ENCODE measurements at places on chromosomes 4 and X.

- no peaks in the 10 kb centered on the region for H3K27me3 ChIP-seq
- no peak overlapping the region for H3K4me3 ChIP-seq
- no peaks in the 10 kb centered on the region for H3K36me3 ChIP-seq
These were observed 149.2 kb downstream of the TBL1X start for GRCh38 chrX:9614016-9614415.

DNA sequence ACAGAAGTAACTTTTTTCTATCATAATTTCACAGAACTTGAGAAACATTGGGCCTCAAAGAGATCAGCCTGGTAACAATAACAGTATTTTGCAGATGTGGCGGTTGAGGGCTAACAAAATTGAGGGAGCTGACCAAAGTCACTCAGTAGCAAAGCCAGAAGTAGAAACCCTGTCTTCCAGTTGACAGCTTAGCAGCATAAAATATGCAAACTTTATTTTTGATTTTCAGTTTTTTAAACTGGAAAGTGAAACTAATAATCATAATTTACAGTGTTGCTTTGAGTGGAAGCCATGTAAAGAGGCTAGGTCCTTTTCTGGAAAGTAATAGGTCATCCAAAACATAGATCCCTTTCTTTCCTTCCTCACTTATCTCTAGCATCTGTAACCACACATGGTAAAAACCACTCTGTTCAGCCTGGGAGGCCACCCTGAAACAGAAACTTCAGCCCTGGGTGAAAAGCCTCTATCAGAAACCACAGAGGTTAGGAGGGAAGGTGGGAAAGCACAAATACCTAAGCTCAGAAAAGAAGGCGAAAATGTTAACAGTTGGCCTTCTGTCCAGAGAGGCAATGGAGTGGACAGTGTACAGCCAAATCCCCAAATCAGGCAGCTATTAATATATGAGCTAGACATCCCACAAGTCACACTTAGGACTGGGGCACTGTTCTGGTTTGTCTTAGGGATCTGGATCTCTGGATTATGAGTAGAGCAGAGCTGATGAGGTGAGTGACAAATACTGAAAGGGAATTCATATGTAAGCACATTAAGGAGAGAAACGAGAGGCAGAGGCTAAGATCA lies 61.1 kb upstream of the ARSJ start:
- no peak for DNase-seq
- peaks cover 13% of the 10 kb centered on the region for H3K4me1 ChIP-seq
- no peaks in the 10 kb centered on the region for H3K27me3 ChIP-seq
- H3K36me3 ChIP-seq, result no peaks in the 10 kb centered on the region

DNA sequence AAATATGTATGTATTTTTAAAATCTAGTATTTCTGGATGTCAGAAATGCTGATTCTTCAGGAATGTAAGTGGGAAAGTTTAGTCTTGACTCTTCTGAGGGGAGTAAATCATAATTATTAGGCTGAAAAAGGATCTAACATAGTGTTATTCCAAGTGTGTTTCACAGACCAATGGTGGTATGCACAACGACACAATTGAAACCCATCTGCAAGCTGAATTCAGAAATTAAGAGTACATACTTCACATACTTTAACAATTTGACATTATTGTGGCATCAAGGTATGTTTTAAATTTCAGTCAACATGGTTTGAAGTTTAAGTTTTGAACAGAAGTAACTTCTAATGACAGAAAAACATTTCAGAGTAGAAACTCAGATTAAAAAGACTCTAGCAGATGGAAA lies 236.7 kb downstream of the SLC7A11 start:
- H3K4me3 ChIP-seq, result no peak overlapping the region
- H3K4me1 ChIP-seq, result no peaks in the 10 kb centered on the region
- no peaks in the 10 kb centered on the region for H3K27me3 ChIP-seq
- no peak overlapping the region for H3K27ac ChIP-seq
- no peaks in the 10 kb centered on the region for H3K36me3 ChIP-seq

DNA sequence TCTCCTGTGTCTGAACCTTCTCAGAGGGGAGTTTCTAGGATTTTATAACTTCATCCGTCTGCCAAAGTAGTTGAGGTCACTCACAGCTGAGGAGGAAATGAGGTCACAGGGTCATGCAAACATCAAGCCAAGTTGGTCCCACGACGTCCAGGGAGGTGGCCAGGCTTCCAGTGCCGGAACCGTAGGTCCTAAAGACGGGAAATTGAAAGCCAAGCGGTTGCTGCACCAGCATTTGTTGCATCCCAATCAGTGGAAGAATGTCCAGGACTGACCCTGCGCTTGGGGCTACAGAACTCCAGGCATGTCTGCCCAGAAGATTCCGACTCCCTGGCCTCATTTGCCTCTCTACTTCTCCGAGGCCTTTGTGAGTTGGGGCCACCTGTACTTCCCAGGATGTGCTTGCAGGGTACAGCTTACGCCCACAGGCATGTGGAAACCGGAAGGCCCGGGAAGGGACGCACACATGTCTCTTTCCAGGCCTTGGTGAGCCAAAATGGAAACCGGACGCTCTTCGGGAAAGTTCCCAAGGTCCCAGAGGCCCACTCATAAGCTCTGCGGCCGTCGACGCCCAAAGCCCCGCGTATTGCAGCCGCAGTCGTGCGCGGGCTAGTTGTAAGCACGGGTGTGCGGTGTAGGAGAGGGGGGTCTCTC lies 9.3 kb downstream of the PRDM8 start:
- H3K4me3 ChIP-seq, result no peak overlapping the region
- peaks cover 11% of the 10 kb centered on the region for H3K27me3 ChIP-seq
- H3K36me3 ChIP-seq, result no peaks in the 10 kb centered on the region

- H3K27me3 ChIP-seq, result no peaks in the 10 kb centered on the region
- DNase-seq, result no peak
- H3K4me3 ChIP-seq, result no peak overlapping the region
- peaks cover 5% of the 10 kb centered on the region for H3K36me3 ChIP-seq
These were observed 78.8 kb upstream of the GPR174 start for GRCh38 chrX:79065696-79066095.

- no peaks in the 10 kb centered on the region for H3K27me3 ChIP-seq
- no peaks in the 10 kb centered on the region for H3K4me1 ChIP-seq
- H3K27ac ChIP-seq, result no peak overlapping the region
- H3K4me3 ChIP-seq, result no peak overlapping the region
These were observed 76.5 kb downstream of the COL4A5 start for GRCh38 chrX:108516184-108516583.

- no peak for DNase-seq
- H3K4me1 ChIP-seq, result no peaks in the 10 kb centered on the region
- no peaks in the 10 kb centered on the region for H3K36me3 ChIP-seq
These were observed 7.8 kb upstream of the NPNT start for GRCh38 chr4:105887508-105887907.

DNA sequence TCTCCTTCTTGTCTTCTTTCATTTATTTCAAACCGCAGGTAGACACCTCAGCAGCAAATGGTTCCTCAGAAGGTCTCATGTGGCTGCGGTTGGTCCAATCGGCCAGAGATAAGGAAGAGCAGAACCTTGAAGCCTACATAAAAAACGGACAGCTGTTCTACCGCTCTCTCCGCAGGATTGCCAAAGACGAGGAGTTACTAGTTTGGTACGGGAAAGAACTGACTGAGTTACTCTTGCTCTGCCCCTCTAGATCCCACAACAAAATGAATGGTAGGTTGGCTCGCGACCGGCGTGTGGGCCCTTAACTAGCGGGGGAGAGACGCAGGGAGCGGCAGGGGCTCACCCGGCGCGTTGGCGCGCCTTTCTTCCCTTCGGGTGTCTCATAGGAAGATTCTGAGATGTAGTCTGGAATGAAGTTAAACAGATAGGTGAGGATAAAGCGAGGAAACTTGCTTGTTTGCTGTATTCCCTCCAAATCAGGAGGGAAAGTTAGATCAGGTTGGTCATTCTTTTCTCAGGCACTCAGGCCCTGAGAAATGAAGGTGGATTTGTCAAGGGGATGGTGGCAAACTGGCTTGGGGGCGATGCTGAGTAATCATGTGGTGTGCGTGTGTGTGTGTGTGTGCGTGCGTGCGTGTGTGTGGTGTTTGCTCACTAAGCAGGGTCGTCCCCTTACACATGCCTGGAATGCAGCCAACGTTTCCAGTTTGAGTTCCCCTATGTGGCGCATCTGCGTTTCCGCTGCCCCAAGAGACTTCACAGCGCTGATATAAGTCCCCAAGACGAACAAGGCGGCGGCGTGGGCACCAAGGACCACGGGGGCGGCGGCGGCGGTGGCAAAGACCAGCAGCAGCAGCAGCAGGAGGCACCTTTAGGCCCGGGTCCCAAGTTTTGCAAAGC lies 4.2 kb downstream of the PRDM8 start:
- no peaks in the 10 kb centered on the region for H3K36me3 ChIP-seq
- H3K4me3 ChIP-seq, result peak overlapping the region; percentile 89
- peaks cover 22% of the 10 kb centered on the region for H3K27me3 ChIP-seq
- peak overlapping the region; percentile 85 for H3K27ac ChIP-seq

DNA sequence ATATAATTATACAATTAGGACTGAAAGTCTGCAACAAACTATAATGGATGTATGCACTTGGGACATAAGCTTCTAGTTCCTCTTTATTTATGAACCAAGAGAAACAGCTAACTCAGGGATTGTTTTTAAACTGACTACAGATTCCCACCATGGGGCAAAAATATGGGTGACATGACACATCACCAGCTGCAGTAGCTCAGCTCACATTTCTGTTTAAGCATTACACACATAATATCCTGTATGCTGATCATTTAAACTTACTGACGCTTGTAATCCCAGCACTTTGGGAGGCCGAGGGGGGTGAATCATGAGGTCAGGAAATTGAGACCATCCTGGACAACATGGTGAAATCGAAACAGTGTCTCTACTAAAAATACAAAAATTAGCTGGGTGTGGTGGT lies 11.5 kb downstream of the FGB start:
- no peak overlapping the region for H3K4me3 ChIP-seq
- H3K4me1 ChIP-seq, result no peaks in the 10 kb centered on the region
- peaks cover 17% of the 10 kb centered on the region for H3K27me3 ChIP-seq
- H3K27ac ChIP-seq, result no peak overlapping the region
- no peaks in the 10 kb centered on the region for H3K36me3 ChIP-seq
- DNase-seq, result no peak

GRCh38 chr4:40909363-40909876 lies 159.7 kb downstream of the NSUN7 start:
- no peaks in the 10 kb centered on the region for H3K27me3 ChIP-seq
- no peaks in the 10 kb centered on the region for H3K36me3 ChIP-seq
- H3K27ac ChIP-seq, result no peak overlapping the region
- no peak for DNase-seq
- H3K4me1 ChIP-seq, result peaks cover 13% of the 10 kb centered on the region

DNA sequence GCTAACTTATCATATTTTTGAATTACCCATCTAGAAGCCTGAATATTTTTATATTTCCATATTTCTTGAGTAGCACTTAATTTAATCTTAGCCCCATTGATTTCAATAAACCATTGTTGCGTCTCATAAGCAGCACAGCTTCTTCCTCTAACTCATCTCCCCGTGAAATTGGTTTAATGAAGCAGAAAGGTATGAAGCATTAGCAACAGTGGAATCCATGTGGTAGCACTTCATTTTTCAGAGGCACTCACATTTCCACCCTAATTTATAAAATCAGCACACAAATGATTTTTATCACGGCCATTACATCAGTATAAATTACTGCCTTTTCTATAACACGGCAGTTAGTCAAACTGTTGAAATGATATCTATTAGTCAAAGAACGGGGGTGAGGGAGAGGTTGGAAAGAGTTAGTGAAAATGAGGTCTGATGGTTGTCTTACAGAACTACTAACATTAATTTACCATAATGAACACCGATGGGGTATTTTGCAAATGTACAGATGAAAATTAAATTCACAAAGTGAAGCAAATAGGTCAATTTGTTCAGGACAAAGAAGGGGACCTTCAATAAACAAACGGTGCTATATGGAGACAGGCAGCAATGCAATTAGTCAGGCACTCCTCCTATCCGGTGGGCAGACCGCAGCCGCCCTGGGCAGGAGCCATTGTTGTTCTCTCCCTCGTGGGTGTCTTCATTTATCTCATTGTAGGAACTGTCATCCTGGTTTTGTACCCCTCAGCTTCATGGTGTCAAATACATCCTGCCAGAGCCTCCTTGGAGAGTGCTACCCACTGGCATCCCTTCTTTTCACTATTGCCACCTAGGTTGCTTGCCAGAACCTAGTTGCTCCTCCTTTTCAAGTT lies 205.7 kb downstream of the SOX3 start:
- H3K27me3 ChIP-seq, result no peaks in the 10 kb centered on the region
- no peak overlapping the region for H3K4me3 ChIP-seq
- H3K36me3 ChIP-seq, result no peaks in the 10 kb centered on the region

DNA sequence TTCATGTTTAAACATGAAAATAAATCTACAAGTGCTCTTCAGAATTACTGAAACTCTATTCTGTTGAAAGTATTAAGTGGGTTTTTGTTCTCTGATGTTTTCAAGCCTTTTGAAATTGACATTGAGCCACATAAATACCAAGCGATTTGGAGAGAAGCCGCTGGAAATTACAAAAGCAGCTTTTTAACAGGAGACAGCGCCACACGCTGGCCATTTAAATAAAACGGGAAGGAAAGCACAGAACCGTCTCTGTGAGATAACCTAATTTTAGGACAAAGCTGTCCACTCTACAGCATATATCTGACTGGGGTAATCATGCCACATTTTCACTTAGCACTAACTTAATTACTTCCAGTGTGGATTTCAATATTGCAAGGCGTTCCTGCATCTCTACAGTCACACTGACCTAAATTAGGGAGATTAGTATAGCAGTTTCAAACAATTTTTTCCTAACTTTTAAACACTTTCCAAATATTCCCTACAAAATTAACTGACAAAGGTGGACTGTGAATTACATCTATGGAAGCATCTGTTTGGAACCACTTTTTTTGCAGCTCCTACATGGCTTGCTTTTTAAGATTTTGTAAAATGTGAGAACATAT lies 6.8 kb upstream of the ANOS1 start:
- H3K27ac ChIP-seq, result no peak overlapping the region
- no peak overlapping the region for H3K4me3 ChIP-seq
- peaks cover 3% of the 10 kb centered on the region for H3K27me3 ChIP-seq
- no peaks in the 10 kb centered on the region for H3K36me3 ChIP-seq

DNA sequence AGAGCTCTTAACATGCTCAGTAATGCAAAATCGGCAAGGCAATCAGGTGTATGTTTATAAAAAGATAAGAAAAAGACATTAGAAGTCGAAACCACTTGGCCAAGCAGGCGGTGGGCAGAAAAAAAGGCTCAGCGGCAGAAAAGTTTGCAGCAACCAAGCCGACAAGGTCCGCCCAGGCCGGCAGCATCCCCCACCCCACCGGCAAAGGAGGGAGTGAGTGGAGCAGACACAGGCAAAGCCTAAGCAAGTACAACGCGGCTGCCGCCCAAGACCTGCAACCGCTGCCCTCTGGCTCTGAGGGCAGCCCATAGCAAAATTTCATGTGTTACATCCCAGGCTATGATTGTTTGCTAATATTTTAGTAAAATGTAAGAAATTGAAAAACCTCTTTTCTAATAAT lies 125.4 kb upstream of the ZCCHC13 start:
- no peak overlapping the region for H3K27ac ChIP-seq
- H3K4me3 ChIP-seq, result no peak overlapping the region
- no peaks in the 10 kb centered on the region for H3K27me3 ChIP-seq
- no peaks in the 10 kb centered on the region for H3K4me1 ChIP-seq
- DNase-seq, result no peak
- peaks cover 14% of the 10 kb centered on the region for H3K36me3 ChIP-seq

- peaks cover 6% of the 10 kb centered on the region for H3K36me3 ChIP-seq
- no peak within 1 kb of the TSS for H3K27ac ChIP-seq
- peaks cover 24% of the 10 kb centered on the region for H3K27me3 ChIP-seq
- no peak for DNase-seq
- H3K4me3 ChIP-seq, result peak within 1 kb of the TSS; percentile 68
These were observed at the start of gene ZAR1 for GRCh38 chr4:48490012-48490679. ZAR1 (plus strand) TSS chr4:48490252; CDS start chr4:48490292, 40 bp downstream.

Measured in naive thymus-derived CD8-positive, alpha-beta T cell (primary cell).